ENCODE measurements at places on chromosomes 2 and 18.
A peak's percentile ranks its signal among the peaks of the same experiment; 100 is the strongest.

GRCh38 chr2:241033994-241034393, 35.6 kb downstream of the SNED1 start:
- DNase-seq = no peak

GRCh38 chr2:185813707-185814106, 75.1 kb downstream of the FSIP2 start:
- DNase-seq = no peak

DNA sequence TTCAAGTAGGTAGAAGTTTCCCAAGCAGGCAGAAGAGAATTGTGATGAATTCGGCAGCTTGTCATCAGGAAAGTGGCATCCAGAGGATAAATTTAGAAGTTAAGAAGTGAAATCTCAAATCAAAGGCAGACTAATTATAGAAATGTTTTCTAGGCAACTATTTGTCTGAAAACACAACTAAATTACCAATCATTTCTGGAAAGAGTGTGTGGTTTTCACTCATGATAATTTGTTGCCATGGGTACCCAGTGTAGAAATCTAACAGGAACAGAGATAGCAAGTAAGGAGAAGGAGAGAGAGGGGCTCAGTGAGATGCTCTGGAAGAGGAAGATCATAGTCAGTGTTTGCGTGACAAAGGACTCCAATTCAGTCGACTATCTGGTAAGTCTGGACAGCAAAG, 208.1 kb downstream of the NCKAP5 start:
- DNase-seq = no peak

DNA sequence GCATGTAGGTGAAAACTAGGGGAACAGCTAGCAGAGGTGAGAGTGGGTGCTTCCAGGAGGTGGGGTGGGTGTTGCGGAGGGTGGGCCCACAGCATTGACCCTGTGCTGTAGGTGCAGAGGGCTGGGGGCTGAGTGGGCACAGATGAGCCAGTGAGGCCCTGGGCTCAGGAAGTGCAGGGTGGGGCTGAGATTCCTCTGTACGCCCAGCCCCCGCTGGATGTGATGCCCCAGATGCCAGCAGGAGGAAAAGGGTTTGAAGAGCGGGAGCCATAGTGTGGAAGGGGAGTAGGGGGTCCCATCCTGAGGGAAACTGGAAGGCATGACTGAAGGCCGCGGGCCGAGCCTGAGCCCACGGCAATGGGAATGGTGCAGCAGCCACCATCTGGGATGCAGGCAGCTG, 14.1 kb upstream of the OTOS start:
- peak; percentile 55 for DNase-seq

DNA sequence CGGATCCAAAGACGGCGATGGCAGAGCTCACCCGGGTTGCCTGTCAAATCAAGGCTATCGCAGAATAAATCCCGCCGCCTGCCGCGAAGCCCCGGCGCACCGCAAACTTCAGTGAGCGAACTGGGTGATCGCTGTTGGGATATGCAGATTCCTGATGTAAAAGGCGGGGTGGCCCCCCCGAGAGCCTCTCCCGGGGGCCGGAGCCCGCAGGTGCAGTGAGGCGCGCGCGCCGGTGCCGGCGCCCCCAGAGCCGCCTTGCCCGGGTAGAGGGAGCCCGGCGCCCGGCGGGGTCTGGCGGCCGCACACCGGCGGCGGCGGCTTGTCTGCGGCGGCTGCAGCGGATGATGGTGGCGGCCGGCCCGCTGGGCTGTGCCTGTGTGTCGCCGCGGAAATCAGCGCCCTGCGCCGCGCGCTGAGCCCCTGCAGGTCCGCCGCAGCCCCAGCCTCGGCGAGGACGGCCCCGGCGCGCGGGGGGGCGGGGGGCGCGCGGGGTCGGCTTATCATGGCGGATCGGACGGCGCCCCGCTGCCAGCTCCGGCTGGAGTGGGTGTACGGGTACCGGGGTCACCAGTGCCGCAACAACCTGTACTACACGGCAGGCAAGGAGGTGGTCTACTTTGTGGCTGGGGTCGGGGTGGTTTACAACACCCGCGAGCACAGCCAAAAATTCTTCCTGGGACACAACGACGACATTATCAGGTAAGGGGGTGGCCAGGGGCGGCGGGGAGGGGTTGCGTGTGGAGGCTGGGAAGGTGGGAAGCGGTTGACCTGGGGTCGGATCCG, 1.3 kb downstream of the EML6 start:
- no peak for DNase-seq

DNA sequence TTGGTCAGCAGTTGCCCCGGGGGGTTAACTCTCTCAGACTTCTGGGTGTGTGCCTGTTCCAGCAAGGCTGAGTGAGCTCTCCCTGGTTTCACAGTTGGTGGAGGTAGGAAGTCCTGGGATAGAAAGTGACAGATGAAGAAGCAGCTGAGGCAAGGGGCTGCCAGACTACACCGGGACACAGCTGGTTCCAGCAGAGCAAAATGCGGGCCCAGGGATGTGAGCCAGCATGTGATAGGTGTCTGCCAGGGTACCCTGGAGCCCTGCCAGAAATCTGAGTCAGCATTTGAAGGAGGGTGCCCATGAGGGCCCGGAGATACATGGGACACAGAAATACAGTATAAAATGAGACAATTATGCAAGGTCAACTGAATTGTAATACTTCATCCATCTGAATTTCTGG, 79.3 kb upstream of the LGALSL start:
- DNase-seq = no peak

GRCh38 chr2:210228586-210228985, 3.3 kb upstream of the ACADL start:
- no peak for DNase-seq

GRCh38 chr2:234181121-234181520, 130.6 kb downstream of the SPP2 start:
- DNase-seq = no peak

GRCh38 chr2:168277276-168277675, 29.9 kb upstream of the STK39 start:
- DNase-seq = no peak

DNA sequence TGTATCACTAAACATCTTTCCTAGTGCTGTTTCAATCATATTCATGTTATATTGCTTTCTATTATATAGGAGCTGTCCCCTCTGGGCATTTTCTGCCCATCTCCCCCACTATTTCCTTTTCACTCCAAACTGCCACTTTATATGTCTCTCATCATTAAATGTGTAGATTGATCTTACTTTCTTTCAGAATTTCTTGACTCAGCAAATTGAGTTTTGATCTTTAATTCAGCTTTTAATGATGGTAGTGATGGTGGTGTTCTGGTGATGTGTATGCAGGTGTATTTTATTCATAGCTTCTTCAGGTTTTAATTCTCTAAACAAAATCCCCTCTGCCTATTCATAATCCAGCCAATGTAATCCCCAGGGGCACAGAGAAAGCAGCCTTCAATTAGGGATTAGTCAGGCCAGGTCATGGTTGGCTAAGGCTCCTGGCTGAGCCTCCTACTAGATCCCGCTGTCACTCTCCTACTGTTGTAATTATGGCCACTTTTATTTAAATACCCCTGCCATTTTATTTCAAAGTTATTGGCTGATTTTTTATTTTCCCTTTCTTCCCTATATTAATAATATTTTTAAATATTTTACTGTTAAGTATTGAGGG, 325.4 kb downstream of the SPAG16 start:
- no peak for DNase-seq

DNA sequence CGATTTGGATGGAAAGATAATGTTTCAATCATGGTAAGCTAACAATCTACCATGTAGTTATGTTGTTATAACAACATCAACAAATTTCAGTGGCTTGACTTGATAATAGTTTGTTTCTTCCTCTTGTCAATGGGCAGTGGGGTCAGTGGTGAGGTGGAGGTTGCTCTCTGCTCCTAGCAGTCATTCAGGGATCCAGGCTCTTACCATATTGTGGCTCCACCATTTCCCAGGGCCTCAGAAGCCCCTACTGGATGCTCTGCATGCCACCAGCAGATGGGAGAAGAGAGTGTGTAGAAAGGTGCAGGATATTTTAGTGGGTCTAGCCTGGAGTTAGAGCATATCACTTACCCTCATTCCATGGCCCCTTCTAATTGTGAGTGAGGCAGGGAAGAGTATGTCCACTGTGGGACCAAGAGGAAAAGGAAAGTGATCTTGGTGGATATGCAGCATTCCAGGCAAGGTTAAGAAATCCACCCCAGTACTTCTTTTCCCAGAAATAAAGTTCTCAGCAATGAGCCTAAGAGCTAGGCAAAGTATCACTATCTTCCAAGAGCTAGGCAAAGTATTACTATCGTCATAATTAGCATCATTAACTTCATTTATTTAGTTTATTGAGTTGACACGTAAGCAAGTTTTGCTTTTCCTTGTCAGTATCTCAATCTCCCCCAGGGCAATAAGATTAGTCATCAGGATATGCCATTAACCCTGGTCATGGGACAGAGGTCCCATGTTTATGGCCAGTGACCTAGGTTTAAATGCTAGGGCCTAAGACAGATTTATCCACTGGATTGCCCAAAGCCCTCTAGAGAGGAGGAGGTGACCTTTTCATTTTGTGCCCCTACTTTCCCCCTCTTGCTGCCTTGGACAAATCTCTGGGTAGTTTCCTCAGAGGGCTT, 4.2 kb upstream of the IWS1 start:
- DNase-seq = no peak

GRCh38 chr2:159227467-159227866, 59.0 kb downstream of the WDSUB1 start:
- DNase-seq = no peak

- DNase-seq = no peak
Observed at GRCh38 chr2:67561457-67561965, 164.4 kb downstream of the ETAA1 start.

GRCh38 chr2:100429726-100430125, 12.3 kb upstream of the CHST10 start:
- no peak for DNase-seq

- no peak for DNase-seq
Observed at GRCh38 chr2:85741833-85742455, 11.8 kb upstream of the ATOH8 start.

DNA sequence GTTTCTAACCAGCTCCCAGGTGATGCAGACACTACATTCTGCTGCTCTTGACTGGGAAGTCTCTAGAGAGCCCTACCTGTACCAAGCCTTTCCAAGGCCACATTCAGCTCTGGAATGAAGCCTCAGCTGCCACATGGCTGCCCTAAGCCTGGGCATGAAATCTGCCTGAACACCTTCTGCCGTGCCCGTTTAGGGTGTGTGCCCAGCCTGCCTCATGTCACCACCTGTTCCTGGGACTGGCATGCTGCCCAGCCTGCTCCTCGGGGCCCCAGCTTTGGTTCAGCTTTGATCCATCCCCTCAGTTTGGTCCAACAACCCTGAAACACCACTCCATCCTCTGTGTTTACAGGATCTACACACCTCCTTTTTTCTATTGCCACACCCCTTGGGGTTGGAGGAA, 210.9 kb downstream of the L3MBTL4 start:
- DNase-seq = no peak

DNA sequence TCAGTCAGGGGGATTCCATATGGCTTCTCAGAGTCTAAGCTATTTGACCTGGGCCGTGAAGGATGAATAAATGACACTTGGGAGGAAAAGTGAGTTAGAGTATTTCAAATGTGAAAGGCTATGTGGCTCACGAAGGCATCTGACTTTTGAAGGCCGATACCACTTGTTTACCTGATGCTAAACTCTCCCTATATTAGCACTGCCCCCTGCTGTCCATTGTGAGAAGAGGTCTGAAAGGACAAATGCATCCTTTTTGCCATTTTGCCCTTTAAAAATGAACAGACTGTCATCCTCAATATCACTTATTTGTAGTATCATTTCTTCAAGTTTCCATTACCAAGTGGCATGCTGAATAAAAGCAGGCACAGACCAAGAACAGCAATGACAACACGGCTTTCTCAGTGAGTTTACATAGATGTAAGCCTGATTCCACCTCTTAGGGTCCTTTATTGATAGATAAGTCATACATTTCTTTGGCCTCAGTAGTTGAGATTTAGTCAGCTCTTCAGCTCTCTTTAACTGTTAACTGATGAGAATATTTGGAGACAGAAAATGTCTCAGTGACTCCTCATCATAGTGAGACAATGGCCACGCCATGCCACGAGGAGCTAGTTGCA, 40.1 kb downstream of the DOCK10 start:
- no peak for DNase-seq

- DNase-seq = no peak
Observed at GRCh38 chr2:223020971-223021675, 30.9 kb upstream of the KCNE4 start.

DNA sequence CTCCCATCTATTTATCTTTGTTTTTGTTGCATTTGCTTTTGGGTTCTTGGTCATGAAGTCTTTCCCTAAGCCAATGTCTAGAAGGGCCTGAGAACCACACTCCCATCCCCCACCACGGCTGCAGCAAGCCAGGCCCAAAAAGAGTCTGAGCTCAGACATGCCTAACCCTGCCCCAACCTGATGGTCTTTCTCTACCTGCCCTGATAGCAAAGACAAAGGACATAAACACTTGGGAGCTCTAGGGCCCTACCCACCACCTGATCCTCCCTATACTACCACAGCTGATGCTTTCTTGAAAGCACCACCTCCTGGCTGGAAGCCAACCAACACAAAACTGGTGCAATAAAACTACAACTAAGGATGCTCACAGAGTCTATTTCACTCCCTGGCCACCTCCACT, 233.4 kb downstream of the WDR7 start:
- DNase-seq = no peak

- peak; percentile 89 for DNase-seq
Observed at GRCh38 chr2:241820625-241821384, 11.8 kb downstream of the NEU4 start.

DNA sequence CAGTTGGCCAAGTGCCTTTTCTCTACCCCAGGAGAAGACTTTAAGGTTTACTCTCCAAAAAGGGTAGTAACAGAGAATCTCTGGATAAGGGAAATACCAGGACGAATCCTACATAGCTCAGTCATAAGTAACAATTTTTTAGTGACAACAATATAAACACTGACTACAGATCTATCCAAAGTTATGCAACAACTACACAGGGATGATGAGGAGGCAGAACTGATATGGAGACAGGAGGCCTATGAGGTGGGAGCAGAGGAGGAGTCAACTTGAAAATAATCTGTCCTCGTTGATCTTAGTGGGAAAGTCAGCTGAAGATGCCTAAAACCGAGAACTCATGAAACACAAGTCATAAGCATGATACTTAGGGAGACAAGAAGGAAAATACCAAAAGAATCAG, 40.2 kb downstream of the SLC35F5 start:
- no peak for DNase-seq

DNA sequence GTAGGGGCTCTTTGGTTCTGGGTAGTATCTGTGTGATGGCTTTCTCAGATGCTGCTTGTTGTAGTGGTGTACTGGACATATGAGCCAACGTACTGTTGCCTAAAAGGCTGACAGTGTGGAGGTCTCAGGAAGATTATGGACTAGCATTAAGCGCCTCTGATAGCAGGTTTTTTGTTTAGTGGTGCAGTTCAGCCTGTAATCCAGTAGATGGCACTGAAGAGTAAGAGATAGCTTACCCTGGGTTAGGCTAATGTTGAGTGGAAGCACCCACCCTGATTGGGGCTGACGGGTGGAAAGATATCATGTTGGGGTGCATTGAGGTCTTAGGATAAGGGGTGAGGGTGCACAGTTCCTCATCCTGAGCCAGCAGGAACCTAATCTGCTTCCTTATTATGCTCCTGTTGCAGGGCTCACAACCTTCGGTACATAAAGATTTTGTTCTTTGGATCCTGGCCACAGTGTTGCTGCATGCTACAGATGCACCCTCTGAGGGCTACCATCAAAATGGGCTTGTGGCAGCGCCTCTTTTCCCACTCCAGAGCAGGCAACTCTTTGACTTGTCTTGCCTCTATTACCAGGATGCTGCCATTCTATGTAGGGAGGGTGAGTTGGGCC, 79.6 kb downstream of the MSTN start:
- no peak for DNase-seq

All from chondrocyte (in vitro differentiated cells).